ENCODE measurements at places on chromosomes 5 and 9.
A peak's percentile ranks its signal among the peaks of the same experiment; 100 is the strongest.

DNA sequence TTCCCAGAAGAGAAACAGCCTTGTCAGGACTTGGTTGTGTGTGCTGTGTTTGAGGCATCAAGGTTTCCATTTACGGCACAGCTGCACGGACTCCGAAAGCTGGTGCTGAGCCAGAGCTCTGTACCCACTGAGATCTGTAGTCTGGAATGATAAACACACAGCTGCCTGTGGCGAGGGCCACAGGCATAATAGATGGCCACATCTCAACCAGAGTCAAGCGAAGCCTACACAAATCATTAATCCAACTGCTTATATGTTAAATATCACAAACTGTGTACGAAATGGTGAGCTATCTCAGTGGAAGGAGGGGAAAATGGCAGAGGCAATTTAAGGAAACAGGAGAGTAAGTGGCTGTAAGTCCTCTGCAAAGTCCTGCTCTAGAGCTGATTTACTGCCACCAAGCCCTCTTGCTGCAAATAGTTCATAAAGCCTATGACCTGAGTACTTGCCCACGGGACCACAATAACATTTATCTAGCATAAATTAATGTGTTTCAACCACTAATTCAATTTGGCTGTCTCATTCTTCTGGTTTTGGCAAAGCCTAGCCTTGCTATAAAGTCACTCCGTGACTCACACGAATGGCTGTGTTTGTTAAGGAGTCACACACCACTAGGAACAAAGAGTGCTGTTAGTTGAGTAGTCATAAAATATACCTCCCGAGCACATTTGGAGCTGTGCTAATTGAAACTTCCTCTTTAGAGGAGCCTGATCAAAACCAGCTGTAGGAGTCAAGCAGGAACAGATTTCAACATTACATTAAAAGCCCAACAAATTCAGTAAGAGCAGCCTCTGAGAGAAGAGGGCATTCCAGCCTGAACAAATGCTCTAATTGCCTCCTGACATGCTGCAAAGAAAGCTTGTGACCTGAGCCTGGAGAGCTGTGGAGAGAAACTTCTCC is 738.6 kb upstream of the ZNF608 start:
- peak; percentile 90 for DNase-seq
- peaks cover 39% of the 10 kb centered on the region for H3K4me1 ChIP-seq
- H3K27ac ChIP-seq: peak overlapping the region; percentile 100
- H3K36me3 ChIP-seq: no peaks in the 10 kb centered on the region
- peak overlapping the region; percentile 41 for H3K4me3 ChIP-seq
- H3K27me3 ChIP-seq: no peaks in the 10 kb centered on the region

- H3K36me3 ChIP-seq: no peaks in the 10 kb centered on the region
- no peak overlapping the region for H3K27ac ChIP-seq
- no peaks in the 10 kb centered on the region for H3K27me3 ChIP-seq
Observed at GRCh38 chr5:45334939-45335338, 361.2 kb downstream of the HCN1 start.

GRCh38 chr5:10661401-10661800 is 97.5 kb downstream of the ANKRD33B start:
- no peak overlapping the region for H3K27ac ChIP-seq
- H3K27me3 ChIP-seq: no peaks in the 10 kb centered on the region
- DNase-seq: no peak
- no peaks in the 10 kb centered on the region for H3K36me3 ChIP-seq

GRCh38 chr9:13979941-13980318 is 334.0 kb downstream of the NFIB start:
- no peak for DNase-seq
- H3K4me1 ChIP-seq: no peaks in the 10 kb centered on the region
- no peaks in the 10 kb centered on the region for H3K27me3 ChIP-seq
- no peaks in the 10 kb centered on the region for H3K36me3 ChIP-seq
- H3K4me3 ChIP-seq: no peak overlapping the region

GRCh38 chr9:76451234-76451633 is 7.7 kb upstream of the GCNT1 start:
- H3K36me3 ChIP-seq: no peaks in the 10 kb centered on the region
- H3K27me3 ChIP-seq: no peaks in the 10 kb centered on the region
- H3K27ac ChIP-seq: no peak overlapping the region
- no peaks in the 10 kb centered on the region for H3K4me1 ChIP-seq
- no peak for DNase-seq

DNA sequence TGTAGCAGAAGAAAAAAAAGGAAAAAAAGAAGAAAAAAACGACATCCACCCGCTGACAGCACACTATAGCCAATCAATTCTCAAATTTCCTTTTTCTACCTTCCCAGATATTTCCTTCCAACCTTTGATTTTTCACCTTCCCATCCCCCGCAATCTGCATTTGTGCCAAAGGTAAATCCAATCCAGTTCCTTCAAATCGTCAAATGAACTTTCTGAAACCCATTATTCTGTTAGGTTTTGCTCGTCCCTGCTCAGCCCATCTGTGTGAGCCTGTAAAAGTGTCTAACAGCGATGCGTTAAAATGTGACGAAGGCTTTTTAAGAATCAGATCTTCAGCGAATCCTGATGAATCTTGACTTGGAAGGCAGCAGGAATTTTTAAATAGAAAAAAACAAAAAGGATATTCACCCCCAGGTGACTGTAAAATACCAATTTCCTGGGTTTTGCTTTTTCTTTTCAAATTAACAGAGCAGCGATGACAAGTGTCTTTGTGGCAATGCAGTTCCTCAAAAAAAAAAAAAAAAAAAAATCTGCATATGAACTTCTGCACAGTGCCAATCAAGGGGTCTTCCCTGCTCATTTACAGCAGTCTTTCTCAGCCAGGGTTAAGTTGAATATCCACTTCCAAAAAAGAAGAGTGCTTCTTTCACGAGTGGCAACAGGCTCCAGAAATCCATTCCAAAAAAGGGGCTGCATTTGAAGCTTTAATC is 367 bp upstream of the SHC3 start:
- no peak for DNase-seq
- peaks cover 8% of the 10 kb centered on the region for H3K4me1 ChIP-seq
- no peaks in the 10 kb centered on the region for H3K27me3 ChIP-seq
- peak overlapping the region; percentile 94 for H3K27ac ChIP-seq

GRCh38 chr5:174849426-174849825 is 125.0 kb downstream of the MSX2 start:
- no peak overlapping the region for H3K27ac ChIP-seq
- H3K4me3 ChIP-seq: no peak overlapping the region
- no peaks in the 10 kb centered on the region for H3K36me3 ChIP-seq
- no peaks in the 10 kb centered on the region for H3K4me1 ChIP-seq

DNA sequence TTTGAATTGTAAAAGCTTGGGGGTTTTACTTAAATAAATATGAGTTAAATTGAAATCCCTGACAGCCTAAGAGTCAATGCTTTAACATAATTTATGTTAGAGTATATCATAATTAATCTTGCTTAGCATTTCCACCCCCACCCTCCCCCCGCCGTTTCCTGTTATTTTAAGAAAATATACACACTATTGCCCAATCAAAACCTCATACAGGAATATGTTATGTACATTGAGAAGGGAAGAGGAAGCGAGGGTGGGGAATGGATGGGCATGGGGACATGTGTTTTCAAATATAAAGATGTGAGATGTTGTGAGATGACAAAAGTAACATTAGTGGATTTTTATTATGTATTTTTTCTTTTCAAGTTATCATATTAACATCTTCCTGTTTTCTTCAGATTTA is 561.1 kb upstream of the MEF2C start:
- no peak overlapping the region for H3K4me3 ChIP-seq
- H3K27ac ChIP-seq: no peak overlapping the region
- no peaks in the 10 kb centered on the region for H3K27me3 ChIP-seq
- H3K36me3 ChIP-seq: no peaks in the 10 kb centered on the region
